ENCODE measurements at places on chromosomes 11 and 22.
A peak's percentile ranks its signal among the peaks of the same experiment; 100 is the strongest.

DNA sequence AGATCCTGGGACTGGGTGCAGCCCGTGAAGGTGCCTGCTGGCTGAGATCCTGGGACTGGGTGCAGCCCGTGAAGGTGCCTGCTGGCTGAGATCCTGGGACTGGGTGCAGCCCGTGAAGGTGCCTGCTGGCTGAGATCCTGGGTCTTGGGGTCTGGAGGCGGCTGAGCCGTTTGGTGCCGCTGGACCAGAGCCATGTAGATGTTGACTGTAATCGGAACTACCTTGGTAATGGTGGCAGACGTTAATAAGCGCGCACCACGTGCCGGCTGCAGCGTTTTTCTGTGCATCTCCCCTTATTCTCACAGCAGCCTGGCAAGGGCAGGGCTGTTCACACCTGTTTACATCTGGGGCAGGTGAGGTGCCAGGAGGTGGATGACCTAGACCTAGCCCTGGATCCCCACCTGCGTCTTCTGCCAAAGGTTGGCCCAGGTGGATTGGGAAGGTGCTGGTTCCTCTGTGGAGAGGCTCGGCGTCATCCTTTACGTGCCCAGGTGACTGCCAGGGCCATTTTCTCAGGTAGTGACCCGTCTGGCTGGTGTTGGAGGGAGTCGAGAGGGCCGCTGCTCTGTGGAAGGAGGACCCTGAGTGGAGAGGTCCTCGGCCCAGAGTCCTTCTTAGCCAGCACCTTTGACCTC lies 382.5 kb downstream of the TBC1D22A start:
- DNase-seq, result no peak

GRCh38 chr11:5367448-5368074 lies 16.1 kb upstream of the OR51M1 start:
- no peak for DNase-seq

DNA sequence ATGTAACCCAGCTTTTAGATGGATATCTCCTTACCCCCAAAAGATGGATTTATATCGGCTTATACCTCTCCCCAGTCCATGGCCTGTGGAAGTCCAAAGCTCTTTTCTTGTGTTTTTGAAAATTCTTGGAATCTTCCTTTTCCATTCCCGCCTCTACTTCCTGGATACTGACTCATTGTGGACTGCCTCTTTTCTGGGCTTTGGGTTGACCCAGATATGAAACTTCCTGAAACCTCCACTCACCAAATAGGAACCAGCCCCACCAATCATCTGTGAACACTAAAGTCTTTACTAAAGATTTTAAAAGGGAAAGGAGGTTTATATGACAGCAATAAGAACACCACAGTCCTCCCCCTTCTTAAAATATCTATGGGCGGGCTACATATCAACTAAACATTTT lies 163.4 kb upstream of the SYN3 start:
- no peak for DNase-seq

GRCh38 chr11:79439410-79439885 lies 1.4 kb downstream of the TENM4 start:
- no peak for DNase-seq

DNA sequence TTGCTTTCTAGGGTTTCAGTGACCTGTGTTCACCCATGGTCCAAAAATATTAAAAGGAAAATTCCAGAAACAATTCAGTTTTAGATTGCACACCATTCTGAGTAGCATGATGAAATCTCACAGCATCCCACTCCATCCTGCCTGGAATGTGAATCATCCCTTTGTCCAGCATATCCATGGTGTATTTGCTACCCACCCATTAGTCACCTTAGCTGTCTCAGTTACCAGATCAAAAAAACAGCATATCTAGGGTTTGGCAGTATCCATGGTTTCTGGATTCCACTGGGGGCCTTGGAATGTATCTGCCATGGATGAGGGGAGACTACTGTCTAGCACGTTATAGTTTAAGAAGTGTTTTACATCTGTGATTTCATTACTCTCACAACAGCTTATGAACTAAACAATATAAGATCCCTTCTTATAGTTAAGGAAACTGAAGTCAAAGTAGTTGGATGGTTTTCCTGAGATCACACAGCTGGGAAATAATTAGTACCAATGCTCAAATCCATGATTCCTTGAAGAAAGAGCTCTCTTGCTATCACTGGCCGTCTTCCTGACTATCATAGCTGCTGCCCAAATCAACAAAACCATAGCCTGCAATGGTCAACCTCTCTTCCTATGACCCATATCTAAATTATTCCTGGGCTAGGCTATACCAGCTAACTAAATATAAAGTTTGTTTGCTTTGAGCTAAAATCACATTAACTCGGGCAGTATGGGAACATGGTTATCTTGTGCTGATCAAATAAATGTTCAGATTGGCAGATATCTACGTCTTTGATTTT lies 122.6 kb downstream of the MICAL2 start:
- no peak for DNase-seq

- DNase-seq, result no peak
Observed at GRCh38 chr11:67268081-67268961, 2.0 kb downstream of the GRK2 start.

- DNase-seq, result no peak
Observed at GRCh38 chr22:32233091-32233490, 22.1 kb downstream of the SLC5A4 start.

DNA sequence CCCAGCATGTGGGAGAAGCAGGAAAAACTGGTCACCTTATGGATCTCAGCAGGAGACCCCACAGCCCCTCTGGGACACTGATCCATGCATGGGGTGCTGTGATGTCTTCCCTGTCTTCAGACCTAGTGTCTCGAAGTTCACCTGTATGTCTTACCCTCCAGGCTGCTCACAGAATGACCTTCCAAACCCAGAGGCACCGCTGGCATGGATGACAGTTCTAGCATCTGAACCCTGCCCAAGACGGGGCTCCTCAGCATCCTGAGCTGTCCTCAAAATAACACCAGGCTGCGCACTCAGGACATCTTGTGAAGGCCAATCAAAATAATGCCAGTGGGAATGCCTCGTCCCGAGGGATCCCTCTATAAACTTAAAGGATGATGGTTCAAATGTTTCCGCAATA lies 824.9 kb downstream of the TBC1D22A start:
- no peak for DNase-seq

DNA sequence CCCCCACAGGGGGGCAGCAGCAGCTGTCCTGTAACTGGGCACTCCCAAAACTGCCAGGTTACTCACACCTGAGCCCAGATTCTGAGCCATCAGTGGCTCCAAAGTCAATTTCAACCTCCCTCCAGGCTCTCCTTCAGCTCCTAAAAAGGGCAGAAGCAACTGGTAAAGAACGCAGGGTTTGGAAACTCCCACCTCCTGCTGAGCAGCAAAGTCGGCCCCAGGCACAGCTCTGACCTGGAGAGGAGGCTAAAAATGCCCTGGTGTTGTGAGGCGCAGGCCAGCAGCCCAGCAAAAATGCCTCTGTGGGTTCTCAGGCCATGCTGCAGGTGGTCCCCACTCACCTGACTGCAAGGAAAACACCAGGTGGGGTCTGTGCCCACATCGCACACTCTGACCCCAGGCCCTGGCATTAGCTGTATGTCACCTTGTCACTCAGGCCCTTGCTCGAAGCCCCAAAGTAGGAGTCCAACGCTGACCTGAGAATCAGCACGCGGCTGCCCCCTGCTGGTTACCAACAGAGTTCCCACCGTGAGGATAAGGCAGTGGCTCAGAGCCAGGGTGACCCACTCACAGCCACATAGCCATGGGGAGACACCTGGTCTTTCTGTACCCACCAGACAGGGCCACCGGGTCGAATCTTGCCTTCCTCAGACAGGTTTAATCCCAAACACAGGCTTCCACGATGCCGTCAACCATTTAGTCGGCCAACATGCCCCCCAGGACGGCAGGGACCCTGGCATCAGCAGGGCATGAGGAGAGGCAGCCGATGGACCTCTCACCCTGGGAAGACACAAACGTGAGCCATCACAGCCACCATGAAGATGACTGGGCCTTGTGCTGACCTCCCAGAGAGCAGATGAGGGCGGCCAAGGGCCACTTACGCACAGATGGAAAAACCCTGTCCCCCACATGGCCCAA lies 11.1 kb downstream of the POLR3H start:
- peak; percentile 86 for DNase-seq

- DNase-seq, result no peak
Observed at GRCh38 chr22:45130891-45131290, 32.8 kb upstream of the NUP50 start.

DNA sequence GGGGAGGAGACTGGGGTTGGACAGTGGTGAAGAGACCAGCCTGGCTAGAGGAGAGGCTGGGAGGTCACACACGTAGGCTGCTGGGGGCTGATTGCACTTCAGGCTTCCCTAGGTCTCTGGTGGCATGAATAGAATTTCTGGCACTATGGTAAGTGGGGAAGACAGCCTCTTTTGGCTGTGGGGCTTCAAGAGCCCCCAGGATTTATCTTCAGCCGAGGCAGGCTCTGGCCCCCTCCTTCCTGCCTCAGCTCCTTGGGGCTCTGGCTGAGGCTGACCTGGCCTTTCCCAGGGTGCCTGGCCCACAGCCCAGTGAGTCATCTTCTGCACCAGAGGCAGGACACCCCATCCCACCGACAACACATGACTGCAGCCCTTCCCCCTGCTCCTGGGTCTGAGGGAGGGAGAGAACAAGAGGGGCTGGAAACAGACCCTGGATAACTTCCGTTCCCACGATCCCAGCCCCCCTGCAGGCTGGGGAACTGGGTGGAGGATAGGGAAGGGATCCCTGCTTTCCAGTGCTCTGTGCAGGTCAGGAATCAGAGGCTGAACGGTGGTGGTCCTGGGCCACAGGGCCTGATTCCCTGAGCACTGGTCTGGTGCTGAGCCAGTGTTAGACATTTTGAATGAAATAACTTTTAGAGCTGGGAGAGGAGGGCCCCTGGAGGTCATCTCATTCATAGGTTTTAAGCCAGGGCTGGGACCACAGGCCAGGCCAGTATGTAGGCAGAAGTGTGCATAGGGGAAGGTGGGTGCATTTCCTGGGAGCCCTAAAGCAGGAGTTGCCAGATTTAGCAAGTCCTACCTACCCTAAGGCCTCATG lies 26.5 kb downstream of the ARHGEF17 start:
- DNase-seq, result peak; percentile 89

DNA sequence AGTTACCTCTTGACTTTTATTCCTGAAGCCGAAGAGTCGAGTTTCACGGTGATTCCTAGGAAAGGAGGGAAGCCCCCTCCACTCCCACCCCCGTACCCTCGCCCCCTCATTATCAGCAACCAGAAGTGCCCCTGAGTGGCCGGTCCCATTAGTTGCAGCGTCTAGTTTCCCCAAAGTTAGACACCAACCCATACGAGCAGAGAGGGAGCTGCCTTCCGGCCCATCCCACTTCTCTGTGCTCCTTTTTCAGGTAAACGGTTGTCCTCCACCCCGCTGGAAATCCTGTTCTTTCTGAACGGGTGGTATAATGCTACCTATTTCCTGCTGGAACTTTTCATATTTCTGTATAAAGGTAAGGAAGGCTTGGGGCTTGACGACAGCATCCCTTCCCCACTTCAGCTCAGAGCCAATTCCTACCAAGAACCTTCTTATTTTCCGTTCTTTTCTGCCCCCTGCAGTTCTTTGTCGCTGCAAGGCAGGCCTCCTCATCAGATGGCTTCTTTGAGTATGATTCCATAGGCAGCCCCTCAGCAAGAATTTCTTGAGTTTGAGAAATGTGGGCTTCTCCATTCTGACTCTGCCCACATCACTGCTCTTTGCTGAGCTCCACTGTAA lies 701 bp downstream of the TMEM216 start:
- DNase-seq, result no peak

GRCh38 chr22:25928038-25928437 lies 186.1 kb downstream of the MYO18B start:
- no peak for DNase-seq

DNA sequence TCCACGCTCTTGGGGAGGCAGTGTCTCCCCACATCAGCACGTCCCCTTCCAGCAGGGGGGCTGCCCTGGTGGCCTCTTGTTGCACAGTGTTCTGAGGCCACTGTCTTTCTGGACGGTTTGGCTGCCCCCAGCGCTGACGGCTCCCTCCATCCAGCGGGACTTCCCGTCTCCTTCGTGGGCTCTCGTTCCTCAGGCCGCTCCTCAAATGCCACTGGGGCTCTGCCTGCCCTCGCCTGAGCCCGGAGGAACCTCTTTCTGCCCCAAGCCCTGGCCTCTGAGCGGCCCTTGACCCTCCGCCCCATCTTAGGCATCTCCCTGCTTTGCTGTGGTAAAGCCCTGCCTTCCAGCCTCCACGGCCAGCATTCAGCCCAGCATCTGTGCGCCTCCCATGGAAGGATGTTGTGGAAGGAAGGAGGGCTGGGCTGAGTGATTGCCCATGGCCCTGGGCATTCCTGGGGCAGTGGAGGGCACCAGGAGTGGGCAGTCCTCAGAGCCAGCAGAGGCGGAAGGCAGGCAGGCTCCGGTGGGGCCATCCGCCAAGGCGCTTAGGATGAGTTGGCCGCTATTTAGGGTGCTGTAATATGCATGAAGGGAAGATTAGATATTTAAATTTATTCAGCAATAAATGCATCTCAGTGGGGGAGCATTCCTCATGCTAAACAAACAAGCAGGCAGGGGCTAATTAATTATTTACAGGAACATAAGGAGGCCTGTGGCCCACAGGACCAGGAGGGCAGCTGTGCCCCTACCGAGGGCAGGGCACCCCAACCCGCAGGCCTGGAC lies 17.8 kb downstream of the OTUB1 start:
- no peak for DNase-seq

DNA sequence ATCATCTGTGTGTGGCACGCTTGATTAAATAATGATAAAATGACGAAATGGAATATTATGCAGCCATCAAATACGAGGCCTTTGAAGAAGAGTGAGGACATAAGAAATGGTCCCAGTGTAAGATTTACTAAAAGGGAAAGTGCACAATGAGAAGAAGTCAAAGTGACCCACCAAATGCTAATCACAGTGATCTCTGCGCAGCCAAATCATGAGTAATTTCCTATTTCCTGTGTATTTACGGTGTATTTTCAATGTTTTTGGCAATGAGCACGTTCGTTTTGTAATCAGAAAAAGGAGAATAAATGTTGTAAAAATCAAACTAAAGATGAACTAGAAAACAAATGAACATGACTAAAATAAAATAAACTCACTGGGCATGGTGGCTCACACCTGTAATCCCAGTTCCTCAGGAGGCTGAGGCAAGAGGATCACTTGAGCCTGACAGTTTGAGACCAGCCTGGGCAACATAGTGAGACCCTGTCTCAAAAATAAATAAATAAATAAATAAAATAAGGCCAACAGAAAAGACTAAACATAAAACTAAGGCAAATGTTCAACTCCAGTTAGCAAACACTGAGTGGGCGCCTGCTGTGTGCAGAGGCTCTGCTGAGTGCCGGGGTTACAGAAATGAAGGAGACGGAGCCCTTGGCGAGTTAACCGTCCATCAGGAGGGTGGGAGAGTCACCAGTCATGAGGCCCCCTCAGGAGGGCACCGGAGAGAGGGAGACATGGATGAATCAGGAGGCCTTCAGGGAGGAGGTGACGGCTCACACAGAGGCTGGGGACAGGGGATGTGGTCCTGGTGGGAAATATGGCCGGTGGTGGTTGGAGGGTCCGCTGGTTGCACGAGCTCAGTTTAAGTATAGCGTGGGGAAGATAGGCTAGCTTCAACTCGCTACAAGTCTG lies 26.0 kb upstream of the CBX7 start:
- DNase-seq, result no peak

DNA sequence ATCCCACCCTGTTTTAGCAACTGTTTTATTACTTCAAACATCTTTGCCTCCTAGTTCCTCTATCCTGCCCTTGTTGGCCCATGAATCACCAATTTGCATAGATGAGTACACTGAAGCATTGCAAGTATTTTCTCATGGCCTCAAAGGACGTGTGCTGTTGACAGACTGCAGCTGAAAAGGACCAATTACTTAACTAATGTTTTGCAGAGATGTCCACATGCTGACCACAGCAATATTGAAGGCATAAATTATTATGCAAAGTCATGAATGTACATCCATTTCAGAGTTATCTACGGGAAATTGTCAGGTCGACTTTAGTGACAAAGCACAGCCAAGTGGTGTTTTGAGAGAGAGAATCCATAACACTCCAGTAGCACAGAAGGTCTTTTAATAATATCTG lies 64.8 kb downstream of the CADM1 start:
- no peak for DNase-seq

Measured in BE2C (cell line).